ENCODE measurements at places on chromosomes 7 and 10. TPM values are rescaled to one million over a fixed set of nuclear protein-coding genes. Genes with fewer than 3 reads are reported as not detected.

DNA sequence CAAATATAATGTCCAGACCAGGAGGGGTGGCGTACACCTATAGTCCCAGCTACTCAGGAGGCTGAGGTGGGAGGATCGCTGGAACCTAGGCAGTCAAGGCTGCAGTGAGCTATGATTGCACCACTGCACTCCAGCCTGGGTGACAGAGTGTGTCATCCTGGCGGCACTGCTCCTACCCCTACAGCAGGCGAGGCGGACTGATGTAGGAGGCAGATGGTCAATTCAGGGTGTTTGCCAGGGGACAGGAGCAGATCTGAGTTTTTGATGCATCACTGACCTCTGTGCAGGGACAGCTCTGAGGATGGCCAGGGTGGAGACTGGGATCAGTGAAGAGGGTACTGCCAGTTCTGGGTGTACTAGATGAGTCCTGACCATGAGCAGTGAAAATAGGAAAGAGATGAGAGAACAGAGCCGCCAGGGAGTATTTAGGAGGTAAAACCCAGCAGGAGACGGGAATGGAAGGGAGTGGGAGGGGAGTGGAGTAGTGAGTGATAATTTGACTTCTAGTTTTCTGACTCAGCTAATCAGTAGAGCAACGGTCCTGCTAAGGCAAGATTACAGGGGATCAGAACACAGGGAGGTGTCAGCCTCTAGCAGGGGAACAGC lies 75.3 kb downstream of the HIP1 start:
- no peaks in the 10 kb centered on the region for H3K4me1 ChIP-seq
- H3K36me3 ChIP-seq = no peaks in the 10 kb centered on the region

GRCh38 chr7:94763268-94763667 lies 107.3 kb upstream of the SGCE start:
- DNase-seq = no peak
- H3K36me3 ChIP-seq = no peaks in the 10 kb centered on the region
- no peak overlapping the region for H3K27ac ChIP-seq
- H3K27me3 ChIP-seq = no peaks in the 10 kb centered on the region

- H3K36me3 ChIP-seq = no peaks in the 10 kb centered on the region
- no peaks in the 10 kb centered on the region for H3K4me1 ChIP-seq
- no peak overlapping the region for H3K4me3 ChIP-seq
- no peak for DNase-seq
Observed at GRCh38 chr10:20256969-20257368, 440.7 kb downstream of the PLXDC2 start.

DNA sequence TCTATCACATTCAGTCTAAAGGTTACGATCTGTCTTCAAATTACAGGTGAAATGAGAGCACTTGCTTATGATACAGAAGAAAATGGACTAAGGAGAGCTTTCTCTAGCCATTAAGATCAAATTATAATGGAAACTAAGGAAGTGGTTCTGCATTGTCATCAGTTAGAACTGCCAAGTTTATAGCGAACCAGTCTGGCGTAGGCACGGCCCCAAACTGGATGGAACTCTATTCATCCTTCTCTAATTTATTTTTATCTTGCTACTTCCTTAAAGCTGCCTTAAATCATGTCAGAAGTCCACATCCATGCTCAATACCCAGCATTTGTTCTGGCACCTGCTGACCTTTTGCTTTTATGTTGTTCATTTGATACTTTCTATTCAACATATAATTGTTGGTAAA lies 63.7 kb upstream of the APBB1IP start:
- DNase-seq = no peak
- H3K4me3 ChIP-seq = no peak overlapping the region
- H3K27ac ChIP-seq = no peak overlapping the region
- H3K27me3 ChIP-seq = no peaks in the 10 kb centered on the region

DNA sequence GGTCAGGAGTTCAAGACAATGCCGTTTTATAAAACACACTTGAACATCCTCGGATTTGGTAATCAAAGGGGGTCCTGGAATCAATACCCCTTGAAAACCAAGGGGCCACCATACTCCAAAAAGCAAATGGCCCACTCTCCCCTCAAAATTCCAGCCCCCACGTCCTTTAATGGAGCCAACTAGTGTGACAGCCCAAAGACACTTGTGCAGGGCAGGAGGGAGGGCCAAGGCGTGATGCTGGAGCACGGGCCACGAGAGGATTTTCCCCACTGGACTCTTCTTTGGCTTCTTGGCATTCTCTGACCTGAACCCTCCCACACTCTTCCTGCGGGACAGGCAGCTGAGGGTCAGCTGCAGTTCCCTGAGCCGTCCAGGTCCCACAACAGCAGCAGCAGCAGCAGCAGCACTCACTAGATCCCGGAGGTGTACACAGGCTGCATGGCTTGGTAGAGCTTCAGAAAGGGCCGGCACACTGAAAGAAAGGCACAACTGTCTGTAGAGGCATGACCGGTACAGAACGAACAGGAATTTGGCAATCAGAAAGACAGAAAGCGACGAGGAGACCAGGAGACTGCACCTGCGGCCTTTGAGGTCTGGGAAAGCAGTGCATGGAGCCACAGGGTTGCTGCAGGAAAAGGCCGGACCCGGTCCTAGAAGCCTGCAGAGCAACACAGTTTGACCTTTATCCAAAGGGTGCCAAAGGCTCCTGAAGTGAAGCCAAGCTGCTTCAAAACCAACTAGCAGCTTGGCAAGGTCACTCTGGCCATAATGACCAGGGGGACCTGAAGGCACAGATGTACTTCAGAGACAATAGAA lies 168.2 kb downstream of the TNS3 start:
- no peak overlapping the region for H3K27ac ChIP-seq
- H3K4me1 ChIP-seq = no peaks in the 10 kb centered on the region
- no peak overlapping the region for H3K4me3 ChIP-seq
- H3K36me3 ChIP-seq = peaks cover 39% of the 10 kb centered on the region
- no peak for DNase-seq
- no peaks in the 10 kb centered on the region for H3K27me3 ChIP-seq

- no peak overlapping the region for H3K27ac ChIP-seq
- H3K4me3 ChIP-seq = no peak overlapping the region
- no peaks in the 10 kb centered on the region for H3K4me1 ChIP-seq
- DNase-seq = no peak
- no peaks in the 10 kb centered on the region for H3K27me3 ChIP-seq
Observed at GRCh38 chr7:107079212-107079940, 34.9 kb downstream of the PRKAR2B start.

DNA sequence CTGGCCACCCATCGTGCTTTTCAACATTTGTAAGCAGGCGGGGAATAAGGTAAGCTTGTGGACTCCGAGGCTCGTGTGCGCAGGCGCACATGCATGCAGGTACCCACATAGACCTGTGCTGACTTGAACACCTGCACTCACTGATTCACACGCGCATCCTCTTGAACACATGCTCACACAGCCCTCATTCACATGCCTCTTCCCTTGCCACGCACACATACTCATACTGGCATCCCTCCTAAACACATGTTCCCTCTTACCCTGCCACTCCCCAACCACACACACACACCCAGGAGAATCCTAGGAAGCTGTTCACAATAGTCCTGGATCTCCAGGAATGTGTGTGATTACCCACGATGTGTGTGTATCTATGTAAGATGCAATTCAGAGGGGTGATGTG lies 44.1 kb upstream of the LBX1 start:
- H3K27ac ChIP-seq = no peak overlapping the region
- H3K4me1 ChIP-seq = no peaks in the 10 kb centered on the region
- no peak for DNase-seq
- peaks cover 66% of the 10 kb centered on the region for H3K27me3 ChIP-seq
- no peaks in the 10 kb centered on the region for H3K36me3 ChIP-seq
- H3K4me3 ChIP-seq = no peak overlapping the region

CPED1 gene
- 0.76 TPM for total RNA-seq

UCMA gene
- total RNA-seq = not detected

GFRA1 gene
- total RNA-seq = not detected

GTF2I gene
- total RNA-seq = 177 TPM

AOC1 gene
- total RNA-seq = 1.8 TPM

NCF1 gene
- total RNA-seq = not detected

RARRES2 gene
- total RNA-seq = 13.0 TPM

HHEX gene
- total RNA-seq = 91.5 TPM
